Transverse colon (tissue), 4 donors: ENCODE measurements at places on chromosomes 11 and 22. TPM values are rescaled to one million over a fixed set of nuclear protein-coding genes. Genes with fewer than 3 reads are reported as not detected.

- no peaks in the 10 kb centered on the region for H3K36me3 ChIP-seq
- no peak for DNase-seq
- H3K27me3 ChIP-seq: no peaks in the 10 kb centered on the region
- no peak overlapping the region for H3K27ac ChIP-seq
- no peaks in the 10 kb centered on the region for H3K4me1 ChIP-seq
Measured at GRCh38 chr11:110829873-110830272, 117.6 kb upstream of the ARHGAP20 start.

DNA sequence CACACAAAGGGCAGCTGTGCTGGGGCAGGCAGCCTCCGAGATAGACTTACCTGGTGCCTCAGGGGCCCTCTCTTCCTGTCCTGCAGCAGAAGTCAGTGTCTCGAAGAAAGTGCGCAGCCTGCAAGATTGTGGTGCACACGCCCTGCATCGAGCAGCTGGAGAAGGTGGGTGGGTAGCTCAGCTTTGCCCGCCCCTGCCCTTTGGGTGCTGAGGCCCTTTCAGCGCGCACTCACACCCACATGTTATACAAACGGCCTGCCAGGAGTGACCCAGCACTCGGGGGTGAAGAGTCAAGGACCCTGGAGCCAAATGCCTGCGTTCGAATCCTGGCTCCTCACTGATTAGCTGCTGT, 13.6 kb upstream of the MDK start:
- H3K4me3 ChIP-seq: no peak overlapping the region
- H3K4me1 ChIP-seq: peaks cover 13% of the 10 kb centered on the region
- H3K27ac ChIP-seq: no peak overlapping the region
- no peak for DNase-seq
- H3K36me3 ChIP-seq: no peaks in the 10 kb centered on the region

DNA sequence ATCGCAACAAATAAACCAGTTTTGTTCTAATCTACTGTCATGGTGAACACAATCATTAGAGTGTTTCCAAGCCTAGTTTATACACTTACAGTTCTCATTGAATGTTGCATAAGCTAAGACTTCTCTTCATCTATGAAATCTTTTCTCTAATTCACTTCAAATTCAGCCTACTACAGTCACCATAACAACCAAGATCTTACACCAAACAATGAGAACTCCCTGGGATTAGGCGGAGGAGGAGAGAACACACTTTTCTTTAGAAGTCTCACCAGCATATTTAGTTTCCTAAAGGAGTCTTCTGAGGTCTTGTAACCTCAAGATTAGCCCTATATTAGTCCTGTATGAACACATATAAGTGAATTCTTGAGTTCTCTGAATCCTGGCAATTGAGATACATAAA, 1889.7 kb downstream of the LRRC4C start:
- no peaks in the 10 kb centered on the region for H3K4me1 ChIP-seq
- no peak overlapping the region for H3K27ac ChIP-seq
- H3K36me3 ChIP-seq: no peaks in the 10 kb centered on the region

DNA sequence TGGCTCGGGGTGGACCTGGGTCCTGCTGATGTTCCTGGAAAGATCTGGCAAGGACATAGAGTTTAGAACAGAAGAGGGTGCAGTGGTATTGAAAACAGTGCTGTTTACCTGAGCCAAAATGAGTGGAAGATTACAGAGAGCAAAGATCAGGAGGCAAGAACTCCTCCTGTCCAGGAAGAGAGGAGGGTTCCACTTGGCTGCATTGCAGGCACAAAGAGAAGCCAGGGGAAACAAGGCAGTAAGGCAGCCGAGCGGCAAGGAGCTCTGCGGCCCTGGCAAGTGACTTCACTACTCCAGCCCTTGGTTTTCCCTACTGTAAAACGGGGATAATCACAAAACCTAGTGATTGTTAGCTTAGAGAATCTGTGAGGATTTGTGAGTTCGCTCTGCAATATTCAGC, 3.7 kb upstream of the PACSIN2 start:
- peaks cover 3% of the 10 kb centered on the region for H3K4me1 ChIP-seq
- H3K27ac ChIP-seq: peak overlapping the region; percentile 63
- H3K4me3 ChIP-seq: no peak overlapping the region
- peak; percentile 52 for DNase-seq
- no peaks in the 10 kb centered on the region for H3K27me3 ChIP-seq

MYEOV gene
- total RNA-seq: not detected

DNA sequence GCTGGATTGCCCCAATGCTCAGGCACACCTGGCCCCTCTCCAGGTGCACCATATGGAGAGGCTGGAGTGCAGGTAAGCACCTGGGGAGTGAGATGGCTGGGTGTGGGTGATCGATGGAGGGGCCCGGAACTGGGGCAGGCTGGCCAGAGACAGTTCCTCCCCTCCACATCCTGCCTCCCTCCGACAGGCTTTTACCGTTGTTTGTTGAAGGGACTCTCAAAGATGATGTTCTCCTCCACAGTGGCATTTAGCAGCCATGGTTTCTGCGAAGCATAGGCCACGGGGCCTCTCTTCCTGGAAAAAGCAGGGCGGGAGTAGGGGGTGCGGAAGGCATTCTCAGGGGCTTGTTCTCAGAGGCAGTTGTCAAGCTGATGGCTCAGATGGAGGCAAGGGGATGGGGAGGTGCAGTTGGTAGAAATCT, 25.9 kb upstream of the KCNJ11 start:
- peak; percentile 27 for DNase-seq
- no peak overlapping the region for H3K4me3 ChIP-seq
- peaks cover 7% of the 10 kb centered on the region for H3K27me3 ChIP-seq
- H3K36me3 ChIP-seq: no peaks in the 10 kb centered on the region
- H3K4me1 ChIP-seq: peaks cover 4% of the 10 kb centered on the region

- no peaks in the 10 kb centered on the region for H3K36me3 ChIP-seq
- no peak for DNase-seq
- peaks cover 8% of the 10 kb centered on the region for H3K27me3 ChIP-seq
- no peak overlapping the region for H3K4me3 ChIP-seq
Measured at GRCh38 chr11:124899383-124900145, 1.9 kb upstream of the ROBO4 start.

DNA sequence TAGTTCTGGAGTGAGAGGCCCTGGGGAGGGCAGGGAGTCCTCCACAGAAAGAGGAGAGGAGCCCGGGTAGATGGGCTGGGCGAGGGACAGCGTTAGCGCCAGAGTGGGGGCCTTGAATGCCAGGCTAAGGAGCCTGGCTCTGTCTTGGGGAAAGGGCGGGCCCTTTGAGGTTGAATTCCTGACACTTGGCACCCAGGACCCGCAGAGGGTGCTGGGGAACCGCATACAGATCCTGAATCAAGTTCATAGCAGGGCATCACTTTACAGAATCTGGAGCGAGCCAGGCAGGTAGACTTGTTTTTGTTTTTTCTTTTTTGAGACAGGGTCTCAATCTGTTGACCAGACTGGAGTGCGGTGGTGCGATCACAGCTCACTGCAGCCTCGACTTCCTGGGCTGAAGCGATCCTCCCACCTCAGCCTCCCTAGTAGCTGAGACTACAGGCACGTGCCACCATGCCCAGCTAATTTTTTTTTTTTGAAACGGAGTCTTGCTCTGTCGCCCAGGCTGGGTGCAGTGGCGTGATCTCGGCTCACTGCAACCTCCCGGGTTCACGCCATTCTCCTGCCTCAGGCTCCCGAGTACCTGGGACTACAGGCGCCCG, 6.1 kb downstream of the CARNS1 start:
- no peak for DNase-seq
- H3K27ac ChIP-seq: peak overlapping the region; percentile 95
- H3K27me3 ChIP-seq: no peaks in the 10 kb centered on the region
- peak overlapping the region; percentile 79 for H3K4me3 ChIP-seq
- H3K36me3 ChIP-seq: no peaks in the 10 kb centered on the region

DNA sequence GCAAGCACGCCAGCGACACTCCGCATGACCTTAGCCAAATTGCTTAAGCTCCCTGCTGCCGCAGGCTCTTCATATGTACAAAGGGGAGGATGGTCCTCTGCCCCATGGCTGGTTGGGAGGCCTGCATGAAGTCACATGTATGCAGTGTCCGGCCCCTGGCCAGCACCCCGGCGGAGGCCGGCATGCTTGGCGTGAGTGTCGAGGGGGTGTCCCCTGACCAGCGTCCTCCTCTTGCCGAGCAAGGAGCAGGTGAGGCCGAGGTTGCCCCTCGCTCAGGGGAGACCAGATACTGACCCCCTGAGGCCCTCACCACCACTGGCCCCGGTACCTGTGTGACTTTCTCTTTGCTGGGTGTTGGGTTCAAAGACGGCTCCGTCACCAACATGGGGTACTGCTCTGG, 50.2 kb downstream of the DHCR7 start:
- no peaks in the 10 kb centered on the region for H3K36me3 ChIP-seq
- DNase-seq: no peak
- H3K27me3 ChIP-seq: no peaks in the 10 kb centered on the region
- no peak overlapping the region for H3K27ac ChIP-seq

- no peak overlapping the region for H3K4me3 ChIP-seq
- H3K36me3 ChIP-seq: no peaks in the 10 kb centered on the region
- H3K27ac ChIP-seq: no peak overlapping the region
- DNase-seq: no peak
Measured at GRCh38 chr11:3099178-3099577, 42.0 kb upstream of the CARS1 start.

GRCh38 chr22:43744700-43745410, 67.2 kb downstream of the EFCAB6 start:
- no peaks in the 10 kb centered on the region for H3K4me1 ChIP-seq
- DNase-seq: no peak
- H3K4me3 ChIP-seq: no peak overlapping the region
- peaks cover 3% of the 10 kb centered on the region for H3K27me3 ChIP-seq

- no peak for DNase-seq
- H3K27ac ChIP-seq: no peak overlapping the region
- H3K4me1 ChIP-seq: no peaks in the 10 kb centered on the region
- H3K27me3 ChIP-seq: no peaks in the 10 kb centered on the region
Measured at GRCh38 chr22:25208743-25209505, 9.3 kb downstream of the CRYBB3 start.

GRCh38 chr11:2911088-2911784, 18.0 kb downstream of the PHLDA2 start:
- H3K27ac ChIP-seq: peak overlapping the region; percentile 88
- no peaks in the 10 kb centered on the region for H3K36me3 ChIP-seq
- no peaks in the 10 kb centered on the region for H3K27me3 ChIP-seq
- peaks cover 37% of the 10 kb centered on the region for H3K4me1 ChIP-seq
- DNase-seq: no peak
- H3K4me3 ChIP-seq: no peak overlapping the region

DNA sequence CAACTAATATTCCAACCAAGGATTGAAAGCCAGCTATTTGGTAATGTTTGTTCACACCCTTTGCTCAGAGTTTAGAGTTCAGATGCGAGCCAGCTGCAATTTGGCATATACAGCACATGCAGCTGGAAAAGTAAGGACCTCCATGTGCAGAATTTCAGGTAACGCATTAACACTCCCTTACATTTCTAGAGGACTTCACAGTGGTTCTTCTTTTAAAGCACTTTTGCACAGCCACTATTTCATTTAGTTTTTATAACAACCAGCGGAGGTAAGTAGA, 3.4 kb downstream of the POU2AF3 start:
- H3K27ac ChIP-seq: no peak overlapping the region
- H3K36me3 ChIP-seq: no peaks in the 10 kb centered on the region
- no peak overlapping the region for H3K4me3 ChIP-seq
- DNase-seq: no peak
- H3K27me3 ChIP-seq: no peaks in the 10 kb centered on the region

DNA sequence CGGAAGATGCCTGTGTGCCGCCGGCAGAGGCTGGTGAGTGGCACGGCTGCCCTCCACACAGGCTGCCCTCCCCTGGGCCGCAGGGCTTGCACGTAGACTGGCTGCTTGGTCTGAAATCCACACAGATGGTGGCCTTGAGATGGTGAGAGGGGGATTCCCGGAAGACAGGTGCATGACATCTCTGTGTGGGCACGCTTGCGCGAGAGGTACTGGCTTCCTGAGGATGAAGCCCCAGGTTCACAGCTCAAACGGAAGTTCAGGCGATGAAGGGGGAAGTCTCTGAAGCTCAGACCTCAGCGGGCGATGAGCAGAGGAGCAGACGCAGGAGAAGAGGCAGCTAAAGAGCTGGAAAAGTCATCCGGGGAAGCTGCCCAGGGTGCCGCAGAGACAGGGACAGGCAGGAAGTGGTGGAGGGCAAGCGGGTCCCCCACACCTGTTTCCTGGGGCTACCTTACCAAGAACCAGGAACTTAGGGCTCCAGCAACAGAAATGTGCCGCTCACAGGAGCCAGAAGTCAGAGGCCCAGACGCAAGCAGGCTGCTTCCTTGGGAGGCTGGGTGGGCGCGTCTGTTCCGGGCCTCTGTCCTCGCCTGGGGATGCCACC, 7.2 kb downstream of the CRELD2 start:
- DNase-seq: peak; percentile 58
- H3K4me3 ChIP-seq: no peak overlapping the region
- peaks cover 9% of the 10 kb centered on the region for H3K27me3 ChIP-seq
- H3K36me3 ChIP-seq: no peaks in the 10 kb centered on the region
- H3K4me1 ChIP-seq: peaks cover 9% of the 10 kb centered on the region

DNA sequence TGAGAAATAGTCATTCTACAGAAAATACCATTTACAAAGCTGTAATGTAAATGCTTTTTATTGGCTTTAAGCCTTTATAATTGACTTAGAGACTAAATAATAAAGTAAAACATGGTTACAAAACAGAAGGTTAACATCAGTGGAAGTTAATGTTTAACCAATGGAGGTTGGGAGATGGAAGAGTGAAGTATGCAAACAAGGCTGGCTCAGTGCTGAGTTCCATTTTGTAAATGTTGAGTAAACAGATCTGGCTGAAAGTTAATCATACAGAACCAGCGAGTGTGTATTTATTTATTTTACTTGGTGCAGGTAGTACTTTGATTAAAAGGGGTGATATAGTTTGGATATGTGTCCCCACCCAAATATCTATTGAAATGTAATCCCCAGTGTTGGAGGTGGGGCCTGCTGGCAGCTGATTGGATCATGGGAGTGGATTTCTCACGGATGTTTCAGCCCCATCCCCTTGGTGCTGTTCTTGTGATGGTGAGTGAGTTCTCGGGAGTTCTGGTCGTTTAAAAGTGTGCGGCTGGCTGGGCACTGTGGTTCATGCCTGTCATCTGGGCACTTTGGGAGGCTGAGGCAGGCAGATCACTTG, 827.4 kb downstream of the OPCML start:
- no peak overlapping the region for H3K27ac ChIP-seq
- DNase-seq: no peak
- H3K36me3 ChIP-seq: no peaks in the 10 kb centered on the region
- H3K4me3 ChIP-seq: no peak overlapping the region

DNA sequence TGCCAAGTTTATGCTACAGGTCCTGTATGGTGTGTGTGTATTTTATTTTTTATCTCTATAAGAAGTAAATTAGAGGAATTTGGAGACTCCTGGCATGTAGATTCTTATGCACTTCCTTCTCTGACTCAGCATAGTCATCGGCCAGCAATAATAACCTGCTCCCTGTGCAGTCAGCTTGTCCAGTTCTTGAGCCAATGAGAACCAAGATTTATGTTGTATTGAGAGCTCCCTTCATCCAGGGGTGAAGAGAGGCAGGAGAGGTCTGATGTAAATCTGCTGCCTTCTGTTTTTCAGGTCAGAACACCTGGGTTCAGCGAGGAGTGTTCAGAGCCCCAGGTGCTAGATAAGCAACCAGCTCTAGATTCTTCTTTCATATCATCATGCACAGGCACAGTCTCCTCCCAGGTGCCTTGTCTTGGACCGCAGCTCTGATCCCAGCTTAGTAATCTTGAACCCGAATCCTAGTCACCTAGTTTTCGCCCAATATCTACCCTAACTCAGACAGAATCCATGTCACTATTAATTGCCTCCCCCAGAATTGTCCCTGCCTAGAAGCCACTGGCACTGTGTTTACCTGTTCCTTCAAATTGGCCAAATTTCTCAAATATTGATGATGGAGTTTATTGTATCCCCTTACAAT, 328.2 kb upstream of the NCAM1 start:
- H3K27me3 ChIP-seq: no peaks in the 10 kb centered on the region
- no peaks in the 10 kb centered on the region for H3K36me3 ChIP-seq
- no peaks in the 10 kb centered on the region for H3K4me1 ChIP-seq
- DNase-seq: no peak

GRCh38 chr22:38608992-38609750, 39.2 kb upstream of the DMC1 start:
- H3K4me3 ChIP-seq: no peak overlapping the region
- DNase-seq: no peak
- no peaks in the 10 kb centered on the region for H3K36me3 ChIP-seq
